ENCODE measurements at places on chromosomes 5 and 9.

DNA sequence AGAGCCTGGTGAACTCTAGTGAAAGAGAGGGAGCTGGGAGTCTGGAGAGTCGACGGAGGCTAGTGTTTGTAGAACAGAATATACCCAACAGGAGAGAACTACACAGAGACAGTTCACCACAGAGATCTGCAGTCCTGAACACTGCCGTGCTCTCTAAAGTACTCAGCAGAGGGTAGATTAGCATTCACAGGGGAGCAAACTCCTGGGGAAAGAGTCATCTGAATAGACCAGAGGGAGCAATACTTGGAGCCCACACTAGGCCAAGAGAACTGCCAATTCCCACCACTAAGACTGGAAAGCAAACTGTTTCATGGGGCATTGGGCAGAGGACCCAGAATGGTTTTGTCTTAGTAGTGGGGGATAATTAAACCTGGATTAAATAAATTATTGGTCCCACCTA, 235.6 kb downstream of the EDIL3 start:
- DNase-seq = no peak

DNA sequence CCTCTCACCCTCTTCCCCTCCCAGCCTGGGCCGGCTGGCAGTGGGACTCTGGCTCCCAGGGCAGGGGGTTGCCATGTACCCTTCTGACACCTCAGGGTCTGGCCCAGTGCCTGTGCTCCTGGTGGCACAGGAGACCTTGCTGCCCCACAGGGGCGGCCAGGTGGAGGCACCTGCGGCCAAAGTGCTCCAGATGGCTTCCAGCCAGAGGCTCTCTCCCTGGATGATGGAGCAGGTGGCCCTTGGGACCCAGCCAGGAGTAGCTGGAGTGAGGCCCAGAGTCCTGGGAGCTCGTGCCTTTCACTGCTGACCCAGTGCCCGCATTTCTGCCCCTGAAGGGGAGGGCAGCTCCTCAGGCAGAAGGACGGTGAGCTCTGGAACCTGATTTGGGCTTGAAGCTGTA, 87.3 kb downstream of the NTNG2 start:
- no peak for DNase-seq

- DNase-seq = no peak
These were observed 11.3 kb downstream of the SLC23A1 start for GRCh38 chr5:139371482-139372435.

GRCh38 chr5:149118463-149118862, 22.8 kb upstream of the ABLIM3 start:
- DNase-seq = no peak

DNA sequence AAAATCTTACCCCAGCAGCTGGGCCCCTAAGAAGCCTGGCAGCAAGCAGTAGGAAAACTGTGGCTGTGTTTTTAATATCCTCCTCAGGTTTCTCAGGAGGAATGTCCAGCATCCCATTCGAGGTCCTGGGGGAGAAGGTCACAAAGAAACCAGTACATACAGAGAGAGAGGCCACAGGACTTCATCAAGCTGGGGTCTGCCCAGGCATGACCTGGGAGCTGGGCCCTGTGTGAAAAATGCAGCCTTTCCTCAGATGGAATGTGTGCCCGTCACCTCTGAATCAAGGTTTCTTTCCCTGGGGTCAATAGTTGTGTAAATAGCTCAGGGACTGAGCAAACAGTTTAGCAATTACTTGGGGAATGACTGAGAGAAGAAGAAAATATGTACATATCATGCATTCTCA, 33.9 kb upstream of the RAD23B start:
- DNase-seq = no peak

GRCh38 chr9:22237497-22238363, 208.9 kb upstream of the DMRTA1 start:
- no peak for DNase-seq

DNA sequence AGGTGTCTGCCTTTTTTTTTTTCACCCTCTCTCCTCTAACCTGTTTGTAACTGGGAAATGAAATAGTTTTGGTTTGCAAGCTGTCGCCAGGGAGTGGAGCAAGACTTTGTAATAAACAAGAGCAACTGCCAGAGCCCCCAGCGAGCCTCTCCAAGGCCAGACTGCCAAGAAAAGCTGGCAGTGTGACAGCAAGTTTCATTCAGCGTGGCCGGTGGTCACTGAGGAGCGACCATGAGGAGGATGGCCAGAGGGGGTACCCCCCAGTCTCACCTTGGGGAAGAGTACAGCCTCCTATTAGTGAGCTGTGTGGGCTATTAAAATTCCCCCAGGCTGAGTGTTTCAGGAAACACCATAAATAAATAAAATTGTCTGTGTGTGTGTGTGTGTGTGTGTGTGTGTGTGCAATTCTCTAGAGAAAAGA, 49.9 kb downstream of the ZFAND5 start:
- no peak for DNase-seq

DNA sequence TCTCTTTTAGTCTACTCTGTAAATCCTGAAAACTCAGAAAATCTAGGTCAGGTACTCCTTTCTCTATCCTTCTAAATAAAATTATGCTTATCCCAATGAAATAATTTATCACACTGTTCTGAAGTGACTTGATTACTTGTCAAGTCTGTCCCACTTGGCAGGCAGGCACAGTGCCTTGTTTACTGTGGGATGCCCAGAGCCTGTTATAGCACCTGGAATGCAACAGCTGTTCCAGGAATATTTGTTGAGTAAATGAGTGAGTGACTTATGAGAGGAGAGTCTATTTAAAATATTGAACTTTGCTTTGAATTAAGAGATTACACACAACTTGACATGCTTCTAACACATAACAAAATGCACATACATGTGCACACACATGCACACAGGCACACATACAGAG, 130.0 kb downstream of the MPDZ start:
- no peak for DNase-seq

GRCh38 chr5:168710706-168711105, 131.5 kb upstream of the PANK3 start:
- DNase-seq = no peak

DNA sequence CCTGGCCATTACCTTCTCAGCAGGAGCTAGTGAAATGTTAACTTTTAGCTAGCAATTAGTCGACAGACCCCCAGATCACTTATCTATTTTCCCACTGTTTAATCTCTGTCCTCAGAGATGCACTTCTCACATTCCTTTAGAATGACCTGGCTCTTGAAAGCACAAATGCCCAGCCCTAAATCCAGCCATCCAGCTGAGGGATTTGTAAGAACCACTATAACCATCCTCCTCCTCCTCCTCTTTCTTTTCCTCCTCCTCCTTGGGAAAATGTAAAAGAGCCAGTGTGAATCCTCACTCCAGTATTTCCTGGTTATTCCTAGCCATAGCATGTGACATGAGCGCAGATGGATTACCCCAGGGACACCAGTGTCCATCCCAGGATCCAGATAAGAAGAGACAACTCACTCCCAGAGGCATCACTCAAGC, 124.3 kb downstream of the ENC1 start:
- DNase-seq = no peak

GRCh38 chr5:96933764-96934707, 1.8 kb upstream of the LNPEP start:
- no peak for DNase-seq

- DNase-seq = no peak
These were observed 163.7 kb downstream of the MAN2A1 start for GRCh38 chr5:109853377-109853776.

DNA sequence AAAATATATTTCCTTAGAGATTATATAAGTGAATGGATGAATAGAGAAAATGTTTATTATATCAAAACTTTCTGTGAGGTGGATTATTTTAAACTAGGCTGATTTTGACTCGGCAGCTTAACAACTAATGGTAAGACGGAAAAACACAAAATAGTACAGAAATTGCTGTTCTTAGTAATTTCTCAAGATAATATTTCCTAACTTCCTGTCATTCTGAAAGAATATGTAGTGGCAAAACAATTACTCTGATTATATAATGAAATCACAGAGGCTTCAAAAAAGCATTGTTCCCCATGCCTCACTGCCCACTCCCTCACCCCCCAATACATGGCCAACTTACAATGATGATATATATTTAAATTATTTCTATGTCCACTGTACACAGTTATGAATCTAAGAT, 85.4 kb downstream of the YTHDC2 start:
- DNase-seq = no peak

GRCh38 chr9:127873223-127873691, 4.2 kb downstream of the AK1 start:
- no peak for DNase-seq

DNA sequence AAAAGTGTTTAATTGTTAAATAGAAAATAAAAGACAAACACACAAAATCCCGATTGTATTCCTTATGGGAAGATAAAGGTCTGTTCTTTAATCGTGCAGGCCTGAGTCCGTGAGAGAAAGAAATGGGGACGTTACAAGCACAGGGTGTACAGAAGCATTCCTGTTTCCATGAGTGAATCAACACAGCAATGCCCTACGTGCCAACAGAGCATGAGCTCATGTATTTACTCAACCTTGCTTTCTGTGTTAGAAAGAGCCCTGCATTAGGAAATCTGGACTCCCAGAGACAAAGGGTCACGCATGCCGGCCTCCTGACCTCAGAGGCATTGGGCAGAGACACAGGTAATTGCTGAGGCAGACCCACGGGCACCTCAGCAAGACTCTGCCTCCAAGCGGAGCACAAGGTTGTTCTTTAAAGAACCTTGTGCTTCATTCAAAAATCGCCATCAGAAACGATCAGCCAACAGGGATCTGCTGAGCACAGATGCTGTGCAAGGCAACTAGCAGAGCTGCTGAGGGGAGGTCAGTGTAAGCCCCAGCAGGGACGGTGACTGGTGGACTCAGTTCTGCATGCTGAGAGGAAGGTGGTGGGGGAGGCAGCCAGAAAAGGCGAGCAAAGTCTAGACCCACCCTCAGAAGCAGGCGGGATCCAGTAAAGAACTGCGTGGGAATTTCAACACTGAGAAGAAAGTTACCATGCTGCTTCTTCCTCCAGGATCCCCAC, 101.0 kb downstream of the TLE1 start:
- DNase-seq = no peak

- no peak for DNase-seq
These were observed 9.8 kb downstream of the SLC31A2 start for GRCh38 chr9:113160571-113160970.

- DNase-seq = no peak
These were observed 43.5 kb upstream of the PCAT7 start for GRCh38 chr9:94511134-94511954.

DNA sequence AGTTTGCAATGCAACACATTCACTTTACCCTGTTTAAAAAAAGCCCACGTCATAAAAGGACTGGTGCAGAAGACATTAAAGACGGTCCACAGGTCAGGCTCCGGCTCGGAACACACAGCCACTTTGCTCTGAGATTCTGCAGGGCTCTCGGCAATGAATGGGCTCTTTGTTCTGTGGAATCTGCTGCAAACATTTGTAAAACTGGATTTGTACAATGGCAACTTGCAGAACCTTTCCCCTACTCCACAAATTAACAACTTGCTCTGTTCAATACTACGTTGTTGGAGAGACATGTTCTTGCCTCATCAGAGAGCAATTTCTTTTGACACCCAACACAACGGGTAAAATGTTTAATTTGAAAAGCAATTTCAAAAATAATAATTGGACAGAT, 13.0 kb upstream of the NR5A1 start:
- no peak for DNase-seq

DNA sequence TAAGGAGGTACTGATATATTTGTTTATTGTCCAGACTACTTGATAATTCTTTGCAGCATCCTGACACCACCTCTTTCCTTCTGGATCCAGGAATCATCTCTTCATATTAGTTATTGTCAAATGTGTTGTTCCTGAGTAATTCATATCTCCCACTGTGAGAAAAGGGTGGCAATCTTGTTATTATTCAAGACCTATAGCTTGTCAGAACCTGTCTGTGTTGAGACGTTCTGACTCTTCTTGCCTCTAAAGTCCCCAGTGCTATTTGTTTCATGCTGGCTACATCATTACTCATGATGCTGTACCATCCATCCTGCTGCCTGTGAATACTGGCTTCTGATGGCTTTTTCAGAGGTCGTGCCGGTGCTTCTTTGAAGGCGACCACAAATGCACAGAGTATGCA, 68.7 kb upstream of the TAF11L2 start:
- DNase-seq = no peak

DNA sequence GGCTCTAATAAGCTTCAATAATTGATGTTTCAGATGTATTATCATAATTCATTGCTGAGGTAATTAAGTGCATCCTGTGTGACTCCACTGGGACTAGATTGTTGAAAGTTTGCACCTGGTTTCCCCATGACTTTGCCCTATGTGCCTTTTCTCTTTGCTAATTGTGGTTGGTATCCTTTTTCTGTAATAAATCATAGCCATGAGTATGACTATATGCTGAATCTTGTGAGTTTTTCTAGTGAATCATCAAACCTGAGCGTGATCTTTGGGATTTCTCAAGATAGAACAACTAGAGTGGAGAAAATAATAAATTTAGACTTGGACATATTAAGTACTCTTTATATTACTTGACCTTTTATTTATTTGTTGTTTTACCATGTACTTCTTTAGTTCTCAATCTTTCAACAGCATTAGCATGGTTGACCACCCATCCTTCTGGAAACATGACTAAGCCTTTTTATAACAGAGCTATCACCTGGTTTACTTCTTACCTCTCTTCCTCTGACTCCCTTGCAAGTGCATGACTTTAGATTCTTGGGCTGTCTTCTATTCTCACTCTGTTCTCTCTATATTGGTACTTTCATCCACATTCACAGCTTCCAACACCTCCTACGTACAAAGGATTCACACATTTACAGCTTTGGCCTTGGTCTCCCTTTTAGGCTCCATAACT, 239.6 kb upstream of the TAS2R1 start:
- DNase-seq = no peak

DNA sequence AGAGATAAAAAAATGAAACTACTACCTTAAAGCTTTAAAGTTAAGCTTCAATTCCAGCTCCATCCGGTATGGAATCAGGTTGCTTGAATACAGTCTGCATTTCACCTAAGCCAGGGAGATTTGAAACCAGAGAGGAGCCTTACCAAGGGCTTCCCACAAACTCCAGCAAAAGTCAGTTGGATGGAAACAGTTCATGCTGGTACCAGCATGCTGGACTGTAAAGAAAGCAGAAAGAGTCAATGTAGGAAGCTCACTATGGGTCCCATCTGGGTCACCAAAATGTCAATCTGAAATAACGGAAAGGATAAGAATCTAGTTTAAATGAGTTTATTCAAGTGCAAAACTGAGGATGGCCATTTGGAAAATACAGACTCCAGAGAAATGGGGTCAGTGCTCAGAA, 65.3 kb downstream of the CDO1 start:
- DNase-seq = no peak

DNA sequence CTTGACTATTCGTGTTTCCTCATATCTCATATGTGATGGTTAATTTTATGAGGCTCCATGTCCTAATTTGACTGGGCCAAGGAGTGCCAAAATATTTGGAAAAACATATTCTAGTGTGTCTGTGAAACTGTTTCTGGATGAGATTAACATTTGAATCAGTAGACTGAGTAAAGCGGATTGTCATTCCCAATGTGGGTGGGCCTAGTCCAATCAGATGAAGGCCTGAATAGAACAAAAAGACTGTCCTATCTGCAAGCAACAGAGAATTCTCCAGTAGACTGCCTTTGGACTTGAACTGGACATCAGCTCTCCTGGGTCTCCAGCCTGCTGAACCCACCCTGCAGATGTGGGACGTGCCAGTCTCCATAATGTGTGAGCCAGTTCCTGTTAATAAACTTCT, 13.5 kb upstream of the SLCO4C1 start:
- no peak for DNase-seq
